Left colon (tissue), 2 donors: ENCODE measurements at places on chromosomes 2 and 18. TPM values are rescaled to one million over a fixed set of nuclear protein-coding genes. Genes with fewer than 3 reads are reported as not detected.

HOXD8 gene
- 9.8 TPM for total RNA-seq

CNDP1 gene
- total RNA-seq: not detected

GNLY gene
- 1.4 TPM for total RNA-seq

USP40 gene
- total RNA-seq: 27.9 TPM

TBC1D8 gene
- total RNA-seq: 16.1 TPM

SCN3A gene
- total RNA-seq: 0.43 TPM

UGT1A4 gene
- 2.2 TPM for total RNA-seq

MYO5B gene
- total RNA-seq: 128 TPM

APCDD1 gene
- 8.3 TPM for total RNA-seq

NEDD4L gene
- 176 TPM for total RNA-seq

PLB1 gene
- total RNA-seq: 0.98 TPM

MARCHF4 gene
- 0.37 TPM for total RNA-seq

OST4 gene
- 243 TPM for total RNA-seq

NT5C1B gene
- total RNA-seq: not detected

SRBD1 gene
- 16.2 TPM for total RNA-seq

GRB14 gene
- 1.6 TPM for total RNA-seq

CXCR4 gene
- 5.8 TPM for total RNA-seq

DYSF gene
- total RNA-seq: 5.0 TPM

TEKT4 gene
- not detected for total RNA-seq

SLC5A7 gene
- 0.36 TPM for total RNA-seq

HOXD12 gene
- not detected for total RNA-seq

SNRNP27 gene
- 32.7 TPM for total RNA-seq

PTPN18 gene
- total RNA-seq: 168 TPM

RNU2-63P gene
- total RNA-seq: 5.0 TPM

DNAJC5G gene
- total RNA-seq: not detected

NEU2 gene
- not detected for total RNA-seq

ATG16L1 gene
- 36.2 TPM for total RNA-seq

NTSR2 gene
- total RNA-seq: not detected

TMEM247 gene
- not detected for total RNA-seq
